ENCODE measurements at places on chromosomes 5 and 9. TPM values are rescaled to one million over a fixed set of nuclear protein-coding genes. Genes with fewer than 3 reads are reported as not detected.

The RGMB gene
- 53.2 TPM for polyA plus RNA-seq

DNA sequence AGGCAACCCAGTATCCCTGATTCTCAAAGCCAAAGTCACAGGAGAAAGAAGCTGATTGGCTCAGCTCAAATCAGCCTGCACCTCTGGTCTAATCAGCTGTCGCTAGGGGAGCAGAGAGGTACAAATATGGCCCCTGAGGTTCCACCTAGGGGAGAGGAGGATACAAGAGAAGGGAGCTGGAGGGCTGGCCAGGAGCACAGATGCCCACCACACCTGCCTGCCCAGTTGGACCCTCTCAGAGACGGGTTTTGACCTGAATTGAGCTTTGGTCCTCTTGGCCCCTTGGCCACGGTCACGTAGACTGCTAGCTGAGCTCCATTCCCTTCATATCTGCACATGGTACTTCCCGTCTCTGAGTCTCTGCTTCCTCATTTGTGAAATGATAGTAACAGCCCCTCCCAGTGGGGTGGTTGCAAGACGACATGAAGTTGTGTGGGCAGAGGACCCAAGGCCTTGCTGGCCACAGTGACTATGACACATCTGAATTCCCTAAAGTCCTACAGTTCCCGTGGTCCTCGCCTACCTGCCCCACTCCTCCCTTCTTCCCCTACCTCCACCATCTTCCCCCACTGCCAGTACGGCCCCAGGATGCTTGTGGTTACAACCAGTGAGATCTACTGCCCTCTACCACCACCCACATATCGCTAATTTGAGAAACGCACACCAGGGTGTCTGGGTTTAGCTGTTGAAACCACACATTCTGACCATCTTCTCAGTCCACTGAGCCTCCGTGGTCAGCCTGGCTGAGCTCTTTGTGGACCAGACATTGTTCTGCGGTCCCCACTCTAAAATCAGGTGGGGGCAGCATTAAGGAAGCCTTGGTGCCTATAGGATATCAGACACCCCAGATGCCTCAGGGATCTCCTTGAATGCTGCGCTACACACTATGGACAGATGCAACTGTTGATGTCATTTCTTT is 60.3 kb upstream of the NEK6 start:
- no peak for DNase-seq

DNA sequence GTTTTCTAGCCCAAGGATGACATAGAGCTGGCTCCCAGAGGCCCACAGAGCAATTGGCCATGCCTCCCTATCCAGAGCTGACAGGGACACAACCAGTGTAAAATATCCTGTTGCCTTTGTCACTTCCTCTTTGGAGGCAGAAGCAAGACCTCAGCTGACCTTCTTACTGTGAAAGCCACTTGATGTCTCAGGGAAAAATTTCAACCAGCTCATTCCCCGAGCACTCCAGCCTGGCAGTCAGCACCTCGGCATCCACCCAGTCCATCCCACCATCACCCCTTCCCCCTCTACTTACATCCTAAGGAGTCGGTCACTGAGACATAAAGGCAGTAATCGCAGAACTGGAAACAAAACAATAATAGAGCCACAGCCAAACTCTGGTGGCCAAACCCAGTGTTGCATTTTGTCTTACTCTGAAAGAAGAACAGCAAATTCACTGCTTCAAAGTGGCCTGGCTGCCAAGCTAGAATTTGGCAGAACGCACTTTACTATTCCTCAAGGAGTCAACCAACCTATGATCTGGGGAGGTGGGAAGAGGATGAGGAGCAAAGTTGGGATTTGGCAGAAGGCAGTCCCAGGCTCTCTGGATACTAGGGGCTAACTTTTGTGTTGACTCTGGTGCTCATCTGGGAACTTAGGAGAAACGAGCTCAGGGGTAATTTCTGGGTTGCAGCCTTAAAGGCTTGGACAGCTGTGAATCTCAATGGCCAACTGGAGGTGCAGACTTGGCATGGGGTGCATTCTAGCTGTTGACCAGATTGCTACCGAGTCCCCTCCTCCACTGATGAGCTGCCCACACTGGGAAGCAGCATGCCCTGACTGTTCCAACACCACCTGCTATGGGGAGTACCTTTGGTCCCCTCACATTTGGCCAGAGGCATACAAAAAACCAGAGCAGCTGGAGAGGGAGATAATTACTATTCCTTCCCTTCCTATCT is 13.6 kb downstream of the NIPAL4 start:
- no peak for DNase-seq

- peak; percentile 90 for DNase-seq
Measured at GRCh38 chr5:132500931-132501628, 10.5 kb upstream of the IRF1 start.

The LCNL1 gene
- polyA plus RNA-seq, result 0.09 TPM

- DNase-seq, result no peak
Measured at GRCh38 chr9:122188369-122188768, 28.7 kb downstream of the MORN5 start.

Data from large intestine (tissue), 12 donors.